ENCODE measurements at places on chromosomes 7 and 10.
A peak's percentile ranks its signal among the peaks of the same experiment; 100 is the strongest.

GRCh38 chr7:157480371-157481050, 143.7 kb downstream of the DNAJB6 start:
- no peak for DNase-seq

- no peak for DNase-seq
Observed at GRCh38 chr7:112238852-112239610, 32.5 kb downstream of the ZNF277 start.

- DNase-seq = no peak
Observed at GRCh38 chr7:39217783-39218182, 240.1 kb downstream of the POU6F2 start.

DNA sequence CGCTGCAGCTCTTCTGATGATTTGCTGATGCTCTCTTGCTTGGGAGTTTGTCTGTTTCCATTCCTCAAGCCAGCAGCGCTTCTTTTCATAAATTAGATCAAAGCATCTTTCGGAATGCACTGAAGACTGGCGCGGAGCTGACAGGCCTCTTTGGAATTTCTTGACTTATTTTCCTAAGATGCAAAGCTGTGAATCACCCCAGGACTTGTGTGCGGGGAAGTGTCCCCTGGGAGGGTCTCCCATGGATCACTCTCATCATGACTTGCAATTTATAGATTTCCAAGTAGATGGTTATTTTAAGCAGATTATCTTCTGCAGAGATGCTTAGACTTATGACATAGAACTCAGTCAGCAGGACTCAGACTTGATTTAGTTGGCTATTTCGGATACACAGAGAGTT, 467.2 kb downstream of the TCERG1L start:
- DNase-seq = no peak

GRCh38 chr7:17501441-17502212, 203.2 kb downstream of the AHR start:
- no peak for DNase-seq

GRCh38 chr10:91551856-91552255, 81.0 kb downstream of the PPP1R3C start:
- DNase-seq = peak; percentile 69

DNA sequence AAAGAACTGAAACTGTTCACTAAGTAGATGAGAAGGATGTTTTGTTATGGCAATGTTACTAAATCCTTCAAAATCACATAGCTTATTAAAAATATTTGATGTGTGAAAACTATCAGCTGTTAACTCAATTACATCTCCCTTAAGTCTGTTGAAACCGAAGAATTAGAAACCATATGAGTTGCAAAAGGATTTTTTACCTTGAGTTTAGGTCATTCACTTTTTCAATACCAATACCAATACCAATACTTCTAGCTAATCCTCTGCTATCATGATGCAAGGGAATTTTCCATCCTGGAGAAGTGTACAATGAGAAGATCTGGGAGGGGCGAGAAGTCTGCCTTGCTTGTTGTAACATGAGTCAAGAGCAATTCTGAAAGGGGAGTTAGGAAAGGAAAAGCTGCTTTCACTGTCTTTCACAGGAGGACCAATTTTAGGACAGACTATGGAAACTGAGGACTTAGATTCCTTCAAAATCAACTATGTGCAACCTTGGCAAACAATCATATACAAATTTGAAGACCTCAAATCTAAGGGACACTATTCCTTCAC, 199.7 kb downstream of the IMMP2L start:
- no peak for DNase-seq

DNA sequence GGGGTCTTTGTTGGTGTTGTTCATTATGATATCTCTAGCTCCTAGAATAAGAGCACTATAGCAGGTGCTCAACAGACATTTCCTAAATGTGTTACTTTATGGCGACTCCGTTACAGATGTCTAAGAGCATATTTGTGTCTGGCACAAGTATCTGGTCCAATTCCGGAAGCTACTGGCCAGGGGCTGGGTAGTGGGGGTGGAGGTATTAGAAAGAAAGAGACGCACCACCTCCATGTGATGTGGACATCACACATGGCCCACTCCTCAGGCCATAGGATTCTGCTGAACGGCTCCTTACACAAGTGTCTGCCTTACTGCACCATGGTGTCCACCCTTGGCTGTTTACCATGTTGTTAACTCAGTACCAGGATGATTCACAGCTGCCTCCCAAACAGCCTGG, 296.8 kb upstream of the MKI67 start:
- DNase-seq = no peak

GRCh38 chr10:103666087-103666761, 172.7 kb downstream of the NEURL1 start:
- no peak for DNase-seq

- peak; percentile 20 for DNase-seq
Observed at GRCh38 chr10:61452151-61452651, 980 bp downstream of the TMEM26 start.

DNA sequence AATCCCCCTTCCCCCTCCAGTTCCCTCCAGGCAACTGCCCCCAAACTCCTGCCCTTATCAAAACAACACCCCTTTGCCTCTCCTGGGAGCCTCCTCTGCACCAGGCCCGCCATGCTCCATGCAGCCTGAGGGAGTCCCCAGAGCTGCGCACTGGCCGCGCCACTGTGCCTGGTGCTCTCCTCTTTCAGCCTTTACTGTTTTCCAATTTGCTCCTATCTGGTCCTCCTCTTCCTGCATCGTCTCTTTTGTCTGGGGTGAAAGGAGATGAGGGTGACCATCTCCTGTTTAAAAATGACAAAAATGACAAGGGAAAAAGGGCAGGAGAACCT, 165.8 kb upstream of the ADCY1 start:
- no peak for DNase-seq

- DNase-seq = no peak
Observed at GRCh38 chr7:92569137-92569536, 21.1 kb downstream of the FAM133B start.

- peak; percentile 79 for DNase-seq
Observed at GRCh38 chr10:24958721-24959381, 6.4 kb upstream of the PRTFDC1 start.

DNA sequence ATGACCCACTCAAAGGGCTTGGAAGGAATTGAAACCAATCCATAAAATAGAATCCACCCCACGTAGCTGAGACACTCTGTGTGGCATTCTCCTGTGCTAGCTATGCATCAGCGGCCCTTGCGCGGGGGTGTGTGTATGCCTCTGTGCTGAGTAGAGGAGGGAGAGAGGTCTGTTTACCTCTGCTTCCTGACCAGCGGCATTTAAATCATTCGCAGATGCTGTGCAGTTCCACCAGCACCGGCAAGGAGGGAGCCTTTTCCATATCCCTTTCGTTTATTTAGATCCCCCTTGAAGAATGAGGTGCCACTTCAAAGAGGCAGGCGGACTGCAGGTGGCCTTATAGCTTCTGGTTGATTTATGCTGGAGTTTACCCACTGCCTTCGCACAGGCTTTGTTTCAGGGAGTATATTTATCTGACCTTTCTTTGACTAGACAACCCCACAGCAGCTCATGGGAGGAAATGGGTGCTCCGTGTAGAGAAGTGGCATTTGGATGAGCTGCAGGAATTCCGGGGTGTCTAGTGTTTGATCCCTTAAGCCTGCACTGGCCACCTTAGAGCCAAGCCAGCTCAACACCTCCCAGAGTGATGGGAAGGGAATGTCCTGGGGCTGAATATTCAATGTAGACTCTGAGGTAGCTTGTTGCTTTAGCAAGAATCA, 11.4 kb downstream of the C10orf53 start:
- DNase-seq = no peak

DNA sequence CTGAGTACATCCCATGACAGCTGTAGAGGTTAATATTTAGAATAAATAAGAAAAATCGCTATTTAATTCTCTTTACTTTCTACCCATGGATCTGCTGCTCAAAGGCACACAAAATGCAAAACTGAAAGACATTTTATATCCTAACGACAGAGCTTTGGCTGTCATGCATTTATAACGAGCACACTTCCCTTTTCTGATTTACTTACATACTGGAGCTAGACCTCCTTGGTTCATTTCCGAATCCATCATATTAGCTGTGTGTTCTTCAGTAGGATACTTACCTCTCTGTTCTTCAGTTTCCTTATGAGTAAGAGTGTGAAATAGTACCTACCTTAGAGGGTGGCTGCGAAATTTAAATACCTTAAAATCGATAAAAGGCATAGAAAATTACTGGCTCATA, 10.9 kb downstream of the CALCR start:
- no peak for DNase-seq

DNA sequence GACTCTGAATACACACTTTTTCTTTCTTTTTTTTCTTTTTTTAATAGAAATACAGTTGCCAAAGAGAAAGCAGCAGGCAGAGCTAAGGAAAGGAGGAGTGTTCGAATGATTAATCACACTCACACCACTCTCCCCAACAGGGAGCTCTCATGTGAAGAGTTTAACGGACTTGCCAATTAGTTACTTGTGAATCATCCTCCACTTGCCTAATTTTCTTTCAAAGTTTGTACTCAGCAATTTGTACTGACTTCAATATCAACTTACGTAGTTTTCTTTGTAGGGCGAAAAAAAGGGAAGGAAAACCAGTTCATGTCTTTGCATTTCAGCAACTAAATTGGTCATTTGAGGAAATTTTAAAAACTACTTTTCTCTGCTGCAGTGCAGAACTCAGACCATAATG, 109.2 kb downstream of the PIP4K2A start:
- DNase-seq = no peak

- DNase-seq = peak; percentile 96
Observed at GRCh38 chr7:103541026-103541425, 95.0 kb upstream of the SLC26A5 start.

- no peak for DNase-seq
Observed at GRCh38 chr7:151684408-151685175, 164.9 kb upstream of the RHEB start.

DNA sequence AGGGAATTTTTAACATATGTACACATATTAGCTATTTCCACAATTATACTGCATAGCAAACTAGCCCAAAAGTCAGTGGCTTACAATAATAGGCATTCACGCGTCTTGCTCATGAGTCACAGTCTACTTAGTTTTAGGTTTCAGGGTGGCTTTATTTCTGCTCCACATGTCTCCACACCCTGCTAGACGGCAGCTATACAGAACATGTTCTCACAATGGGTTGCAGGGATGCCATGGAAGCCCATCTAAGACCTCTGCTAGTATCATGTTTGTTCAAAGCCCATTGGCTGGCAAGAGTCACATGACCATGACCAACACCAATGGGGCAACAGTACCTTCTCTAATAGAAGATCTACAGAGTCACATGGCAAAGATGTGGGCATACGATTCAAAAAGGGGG, 96.3 kb upstream of the NEBL start:
- no peak for DNase-seq

- DNase-seq = peak; percentile 11
Observed at GRCh38 chr10:131832056-131832685, 68.6 kb upstream of the PPP2R2D start.

- DNase-seq = no peak
Observed at GRCh38 chr10:97456686-97457065, 10.7 kb downstream of the ZDHHC16 start.

DNA sequence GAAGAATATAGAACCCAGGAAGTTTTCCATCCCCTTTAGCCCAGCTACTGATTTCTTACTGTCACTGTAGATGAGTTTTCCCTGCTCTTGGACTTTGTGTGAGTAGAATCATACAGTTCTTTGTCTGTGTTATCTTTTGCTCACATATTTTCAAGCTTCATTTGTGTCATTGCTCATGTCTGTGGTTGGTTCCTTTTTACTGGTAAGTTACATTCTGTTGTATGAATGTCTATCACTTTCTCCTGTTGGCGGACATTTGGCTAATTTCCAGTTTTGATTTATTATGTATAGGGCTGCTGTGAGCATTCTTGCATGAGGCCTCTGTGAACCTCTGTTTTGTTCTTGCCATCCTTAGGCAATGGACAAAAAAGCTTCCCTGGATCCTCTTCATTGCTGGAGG, 5.3 kb downstream of the GLRX3 start:
- no peak for DNase-seq

GRCh38 chr7:128454808-128455542, 703 bp upstream of the HILPDA start:
- DNase-seq = no peak

DNA sequence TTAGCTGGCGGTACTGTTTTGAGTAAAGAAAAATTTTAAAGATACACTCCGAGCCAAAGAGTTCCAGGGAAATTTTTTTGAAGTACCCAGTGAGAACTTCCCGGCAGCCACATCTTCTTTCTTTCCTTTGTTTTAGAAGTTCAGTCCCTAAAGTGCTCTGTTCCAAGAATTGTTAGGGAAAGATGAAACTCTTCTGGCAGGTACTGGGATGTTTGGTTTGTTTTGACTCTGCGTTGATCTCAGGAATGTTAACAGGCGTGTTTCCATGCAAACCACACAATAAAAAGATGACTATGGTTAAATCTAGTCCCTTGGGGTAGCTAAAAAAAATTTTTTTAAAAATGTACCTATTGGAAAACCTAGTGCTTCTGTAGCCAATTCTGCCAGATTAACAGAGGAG, 224.7 kb upstream of the PHYHIPL start:
- DNase-seq = no peak

GRCh38 chr10:62199584-62199983, 69.1 kb downstream of the RTKN2 start:
- no peak for DNase-seq

DNA sequence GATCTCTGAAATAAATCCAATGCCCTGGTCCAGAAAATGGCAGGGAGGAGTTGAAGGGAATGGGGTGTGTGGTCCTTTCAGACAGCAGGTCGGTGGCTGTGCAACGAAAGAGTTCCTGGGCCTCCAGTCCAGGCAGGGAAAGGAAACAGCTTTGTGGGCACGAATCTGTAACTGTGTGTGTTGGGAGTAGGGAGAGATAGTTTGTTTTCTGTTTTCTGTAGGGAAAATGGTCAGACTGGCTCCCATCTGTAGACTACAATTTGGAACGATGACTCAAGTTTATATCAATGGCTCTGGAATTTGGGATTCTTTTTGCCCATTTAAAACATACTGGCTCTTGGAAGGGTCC, 2.6 kb upstream of the HOXA9 start:
- DNase-seq = no peak

DNA sequence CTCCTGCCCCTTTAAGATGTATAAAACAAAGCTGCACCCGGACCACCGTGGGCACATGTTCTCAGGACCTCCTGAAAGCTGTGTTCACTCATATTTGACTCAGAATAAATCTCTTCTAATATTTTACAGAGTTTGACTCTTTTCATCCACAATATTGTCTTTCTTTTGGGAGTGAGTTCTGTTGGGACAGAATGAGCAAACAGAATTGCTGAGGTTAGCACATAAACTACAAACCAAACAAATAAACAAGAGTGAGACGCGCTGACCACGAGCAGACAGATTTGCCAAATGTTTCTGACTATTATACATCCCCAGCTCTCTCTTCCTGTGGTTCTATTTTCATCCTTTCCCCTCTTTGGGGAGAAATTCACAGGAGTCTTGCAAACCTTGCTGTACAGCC, 526.7 kb downstream of the CALN1 start:
- DNase-seq = no peak

GRCh38 chr10:128016423-128017060, 109.6 kb downstream of the PTPRE start:
- DNase-seq = no peak

- DNase-seq = no peak
Observed at GRCh38 chr7:117666031-117666430, 186.2 kb downstream of the CFTR start.

GRCh38 chr10:4353964-4354363, 472.0 kb upstream of the AKR1E2 start:
- DNase-seq = no peak

All from head of caudate nucleus (tissue), 42 donors.